SK-N-MC (cell line): ENCODE measurements at places on chromosomes 4 and X.

- DNase-seq: no peak
Observed at GRCh38 chr4:108337923-108338322, 169.2 kb upstream of the LEF1 start.

- DNase-seq: no peak
Observed at GRCh38 chrX:71990518-71990917, 79.9 kb downstream of the NHSL2 start.

- DNase-seq: no peak
Observed at GRCh38 chr4:4831825-4832224, 27.6 kb upstream of the MSX1 start.

- no peak for DNase-seq
Observed at GRCh38 chr4:83285055-83285407, 433 bp upstream of the COQ2 start.

GRCh38 chr4:158624889-158625478 is 46.7 kb downstream of the C4orf46 start:
- DNase-seq: peak; percentile 18

DNA sequence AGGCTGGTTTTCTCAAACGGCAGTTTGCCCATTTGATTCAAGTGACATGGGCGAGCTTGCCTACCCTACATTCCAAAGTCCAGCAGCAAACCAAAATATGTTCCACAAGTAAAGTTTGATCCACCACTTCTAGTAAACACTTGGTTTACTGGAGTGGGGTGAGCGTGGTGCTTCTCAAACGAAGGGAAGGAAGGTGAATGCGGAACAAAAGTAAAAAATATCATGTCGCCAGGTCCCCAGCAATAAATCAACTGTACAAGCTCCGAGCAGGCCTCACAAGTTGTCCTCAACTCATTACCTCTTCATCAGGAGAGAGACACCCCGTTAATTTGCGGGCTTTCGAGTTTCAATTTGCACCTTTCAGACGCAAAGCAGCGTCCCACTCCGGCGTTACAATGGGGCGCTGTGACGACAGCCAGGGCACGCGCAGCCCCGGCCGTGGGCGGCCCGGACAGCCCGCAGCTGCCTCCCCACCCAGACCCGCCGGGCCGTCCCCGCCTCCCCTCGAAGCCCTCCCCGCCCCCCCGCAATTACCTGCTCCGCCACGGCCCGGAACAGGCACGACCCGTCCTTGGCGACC is 1.0 kb downstream of the OTUD4 start:
- no peak for DNase-seq

DNA sequence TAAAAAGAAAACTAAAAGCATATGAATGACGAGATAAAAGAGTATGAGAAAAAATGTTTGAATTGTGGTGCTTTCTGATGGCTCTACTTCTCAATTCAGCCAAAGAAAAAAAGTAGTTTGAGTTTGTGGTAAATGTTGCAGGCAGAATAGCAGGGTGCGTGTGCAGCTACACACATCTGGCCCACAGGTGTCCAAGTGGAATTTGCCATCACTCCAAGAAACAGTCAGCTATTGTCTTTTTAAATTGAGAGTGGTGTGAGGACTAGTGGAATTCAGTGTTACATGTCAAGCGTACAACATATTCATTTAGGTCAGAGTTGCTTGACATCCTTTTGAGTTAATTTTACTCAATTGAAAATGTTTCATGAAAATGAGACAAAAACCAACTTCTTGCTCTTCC is 424.8 kb upstream of the MAD2L1 start:
- no peak for DNase-seq

GRCh38 chr4:16530688-16531635 is 304.7 kb upstream of the TAPT1 start:
- no peak for DNase-seq

- DNase-seq: no peak
Observed at GRCh38 chr4:83855044-83855443, 319.1 kb downstream of the GPAT3 start.

GRCh38 chrX:29530501-29530900 is 684.9 kb upstream of the MAGEB2 start:
- no peak for DNase-seq

- DNase-seq: no peak
Observed at GRCh38 chrX:133992882-133993281, 7.5 kb upstream of the GPC3 start.

DNA sequence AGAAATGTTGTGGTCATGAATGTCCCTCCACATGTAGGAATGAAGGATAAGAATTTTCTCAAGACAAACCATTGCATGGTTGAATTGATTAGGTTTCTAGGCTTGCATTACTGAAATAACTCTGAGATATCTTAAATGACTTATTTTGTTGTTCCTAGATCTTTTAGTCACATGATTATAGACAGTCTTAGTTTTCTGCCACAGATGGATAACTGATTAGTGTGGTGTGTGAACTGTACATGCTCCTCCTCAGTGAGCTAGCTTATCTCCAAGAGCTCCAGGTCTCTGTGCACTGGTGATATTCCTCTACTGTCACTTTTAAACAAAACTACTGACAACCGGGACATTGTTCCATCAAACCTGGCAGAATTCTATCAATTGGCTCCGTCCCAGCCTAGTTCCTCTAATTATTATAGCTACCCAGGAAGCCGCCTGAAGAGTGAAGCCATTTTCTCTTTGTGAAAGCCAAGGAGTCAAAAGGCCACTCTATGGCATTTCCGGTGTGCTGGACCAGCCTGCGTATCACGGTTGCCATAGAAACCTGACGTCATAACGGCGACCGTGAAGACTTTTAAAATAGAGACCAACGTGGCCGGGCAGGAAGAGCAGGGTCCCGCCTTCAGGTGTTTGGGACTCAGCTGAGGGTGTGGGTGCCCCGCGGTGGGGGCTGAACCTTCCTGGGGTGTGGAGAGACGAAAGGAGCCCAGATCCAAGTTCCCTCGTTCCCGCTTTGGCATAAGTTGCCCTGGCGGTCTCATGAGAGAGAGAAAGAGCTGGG is 28.1 kb downstream of the BEX3 start:
- DNase-seq: no peak
